ENCODE measurements at places on chromosomes 2 and 18. TPM values are rescaled to one million over a fixed set of nuclear protein-coding genes. Genes with fewer than 3 reads are reported as not detected.

- DNase-seq: no peak
These were observed 110.3 kb downstream of the NOL10 start for GRCh38 chr2:10579441-10579840.

- DNase-seq: no peak
These were observed 65.4 kb downstream of the EIF2AK3 start for GRCh38 chr2:88561646-88562388.

The TMEM237 gene
- 101 TPM for total RNA-seq

DNA sequence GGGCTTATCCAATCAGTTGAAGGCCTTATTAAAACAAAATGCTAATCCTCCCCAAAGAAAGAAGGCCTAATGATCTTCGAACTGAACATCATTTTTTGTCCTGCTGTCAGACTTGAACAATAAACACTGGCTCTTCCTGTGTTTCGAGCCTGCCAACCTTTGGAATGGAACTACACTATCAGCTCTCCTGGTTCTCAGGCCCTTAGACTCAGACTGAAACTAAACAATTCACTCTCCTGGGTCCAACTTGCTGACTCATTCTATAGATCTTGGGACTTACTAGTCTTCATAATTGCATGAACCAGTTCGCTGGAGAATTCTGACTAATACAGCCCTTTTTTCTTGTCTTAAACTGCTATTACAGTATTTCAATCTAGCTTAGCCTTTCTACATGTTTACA is 235.2 kb downstream of the LNPK start:
- DNase-seq: peak; percentile 9

- DNase-seq: no peak
These were observed 60.1 kb downstream of the KCNF1 start for GRCh38 chr2:10971888-10972260.

GRCh38 chr2:24682304-24682703 is 110.9 kb downstream of the PTRHD1 start:
- no peak for DNase-seq

GRCh38 chr2:45332567-45332966 is 278.5 kb downstream of the SRBD1 start:
- no peak for DNase-seq

DNA sequence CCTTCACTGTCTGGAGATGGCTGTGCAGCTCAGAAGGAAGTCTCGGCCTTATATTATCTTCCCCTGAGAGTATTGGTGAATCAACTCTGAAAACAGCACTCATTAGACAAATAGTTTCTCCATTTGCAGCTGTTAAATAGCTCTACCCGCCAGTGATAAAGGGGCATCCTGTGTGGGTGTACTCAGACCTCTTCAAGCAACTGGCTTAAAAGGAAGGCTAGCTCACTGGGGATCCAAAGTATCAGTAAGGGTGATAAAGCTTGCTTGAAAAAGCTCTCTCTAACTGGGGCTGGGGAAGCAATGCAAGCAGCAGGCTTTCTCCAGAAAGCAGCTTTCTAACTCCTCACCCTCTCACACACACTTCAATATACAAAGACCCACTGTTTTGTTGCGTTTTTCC is 64.9 kb upstream of the PSMD14 start:
- DNase-seq: no peak

The VSNL1 gene
- not detected for total RNA-seq

- DNase-seq: no peak
These were observed 4.3 kb downstream of the DHX57 start for GRCh38 chr2:38871432-38871831.

- DNase-seq: no peak
These were observed 18.6 kb upstream of the SKA1 start for GRCh38 chr18:50356036-50356945.

DNA sequence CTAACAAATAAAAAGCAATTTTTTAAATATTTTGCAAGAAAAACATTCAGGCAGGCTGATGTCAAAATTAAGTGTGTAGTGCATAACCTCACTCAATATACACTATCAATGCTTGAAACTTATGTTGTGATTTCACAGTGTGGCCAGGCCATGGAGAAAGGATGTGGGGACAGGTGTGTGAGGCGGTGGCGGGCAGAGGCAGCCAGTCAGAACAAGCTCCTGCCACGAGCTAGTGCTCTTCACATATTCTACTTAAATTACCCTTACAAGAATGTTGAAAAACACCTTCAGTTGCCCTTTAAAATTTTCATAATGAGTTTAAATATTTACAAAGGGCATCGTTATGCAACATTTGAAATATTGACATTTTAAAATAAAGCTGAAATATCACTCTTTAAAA is 43.2 kb downstream of the CYB5A start:
- no peak for DNase-seq

- DNase-seq: peak; percentile 61
These were observed 21.8 kb upstream of the RPIA start for GRCh38 chr2:88669482-88670214.

DNA sequence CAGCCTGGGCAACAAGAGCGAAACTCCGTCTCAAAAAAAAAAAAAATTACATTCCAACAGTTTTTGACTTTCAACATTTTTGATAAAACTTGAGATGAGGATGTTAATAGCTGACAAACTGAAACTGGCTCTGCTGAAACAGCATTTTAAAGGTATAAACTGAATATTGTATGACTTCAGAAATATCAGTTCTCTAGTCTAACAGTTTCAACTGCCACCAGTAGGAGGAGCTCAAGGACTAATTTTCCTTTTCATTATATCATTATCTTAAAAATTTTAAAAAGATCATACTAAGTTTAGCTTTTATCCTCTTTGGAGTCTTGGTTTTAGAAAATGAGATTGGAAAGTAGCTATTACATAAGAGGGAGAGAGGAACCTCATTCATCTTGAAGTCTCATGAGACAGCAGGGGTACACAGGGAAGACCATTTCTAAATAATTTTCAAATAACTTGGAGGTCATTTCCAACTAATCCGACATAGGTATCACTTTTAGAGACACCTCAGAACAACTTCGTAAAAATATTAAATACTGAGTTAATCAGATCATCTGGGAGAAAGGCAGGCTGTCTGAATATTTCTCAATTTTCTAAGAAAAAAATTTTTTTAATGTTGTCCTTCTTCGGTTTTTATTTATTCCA is 37.6 kb upstream of the MCM6 start:
- DNase-seq: peak; percentile 55

DNA sequence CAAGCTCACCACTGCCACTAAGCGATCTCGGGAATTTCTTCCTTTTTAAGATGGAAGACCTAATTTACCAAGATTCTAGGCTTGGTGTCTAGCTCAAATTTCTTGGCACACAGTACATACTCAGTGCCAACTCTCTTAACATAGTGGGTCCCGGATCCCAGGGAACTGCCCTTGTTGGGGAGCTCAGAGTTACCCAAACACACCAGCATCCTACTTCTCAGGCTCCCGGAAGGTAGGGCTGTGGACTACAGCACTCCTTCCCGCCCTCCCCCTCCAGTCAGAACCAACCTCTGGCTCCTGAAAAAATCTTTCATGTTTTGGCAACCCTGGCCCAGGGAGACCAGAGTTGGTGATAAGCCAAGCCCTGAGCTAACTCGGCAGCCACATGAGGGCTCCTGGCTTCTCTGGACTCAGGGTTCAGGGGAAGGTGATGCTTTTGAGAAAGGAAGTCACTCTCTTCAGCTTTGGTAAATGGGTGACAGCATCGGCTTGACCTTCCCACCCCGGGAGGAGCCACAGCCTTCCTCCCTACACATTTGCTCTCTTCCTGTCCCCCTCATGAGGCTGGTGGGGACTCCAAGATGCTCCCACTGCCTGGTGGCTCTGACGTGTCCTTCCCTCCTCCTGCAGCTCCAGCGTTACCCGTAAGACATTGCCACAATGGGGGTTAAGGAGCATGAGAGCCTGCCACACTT is 8.8 kb downstream of the ODC1 start:
- no peak for DNase-seq

- peak; percentile 80 for DNase-seq
These were observed 59.7 kb downstream of the EXOC6B start for GRCh38 chr2:72765997-72766609.

- no peak for DNase-seq
These were observed 196.0 kb downstream of the FHOD3 start for GRCh38 chr18:36493349-36494159.

GRCh38 chr2:231612109-231612455 is 19.4 kb downstream of the TEX44 start:
- DNase-seq: no peak

DNA sequence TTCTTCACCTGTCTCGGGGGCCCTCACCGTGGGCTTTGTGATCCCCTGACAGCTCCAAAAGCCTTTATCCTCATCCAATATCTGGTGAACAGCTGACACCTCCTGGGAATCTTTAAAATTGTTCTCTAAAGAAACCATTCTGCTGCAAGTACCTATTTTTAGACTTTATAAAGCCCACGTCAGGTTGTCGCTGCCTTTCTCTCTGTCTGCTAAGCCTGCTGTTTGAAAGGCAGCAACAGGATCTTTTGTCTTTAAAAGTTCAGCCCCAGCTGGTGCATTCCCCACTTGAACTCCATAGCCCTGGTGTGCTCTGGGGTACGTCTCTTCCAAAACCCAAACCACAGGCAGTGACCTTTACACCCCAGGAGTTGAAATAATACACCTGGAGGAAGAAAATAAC is 145.0 kb downstream of the NEDD4L start:
- no peak for DNase-seq

- no peak for DNase-seq
These were observed 51.8 kb upstream of the STAT1 start for GRCh38 chr2:191065785-191066184.

- DNase-seq: no peak
These were observed 18.6 kb downstream of the MBOAT2 start for GRCh38 chr2:8984855-8985254.

- DNase-seq: no peak
These were observed 157.5 kb downstream of the FSIP2 start for GRCh38 chr2:185895828-185896693.

GRCh38 chr2:183495589-183496267 is 371.5 kb downstream of the NUP35 start:
- DNase-seq: no peak

DNA sequence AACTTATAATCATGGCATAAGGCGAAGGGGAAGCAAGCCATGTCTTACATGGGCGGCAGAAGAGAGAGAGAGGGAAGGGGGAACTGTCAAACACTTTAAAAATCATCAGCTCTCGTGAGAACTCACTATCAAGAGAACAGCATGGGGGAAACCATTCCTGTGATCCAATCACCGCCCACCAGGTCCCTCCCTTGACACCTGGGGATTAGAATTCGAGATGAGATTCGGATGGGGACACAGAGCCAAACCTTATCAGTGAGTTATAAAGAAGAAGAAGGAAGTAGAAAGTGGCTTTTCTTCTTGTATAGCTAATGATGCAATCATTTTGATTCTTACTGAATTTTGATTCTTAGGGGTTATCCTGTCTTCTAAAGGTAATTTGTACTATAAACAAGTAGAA is 51.4 kb downstream of the SMCHD1 start:
- no peak for DNase-seq

DNA sequence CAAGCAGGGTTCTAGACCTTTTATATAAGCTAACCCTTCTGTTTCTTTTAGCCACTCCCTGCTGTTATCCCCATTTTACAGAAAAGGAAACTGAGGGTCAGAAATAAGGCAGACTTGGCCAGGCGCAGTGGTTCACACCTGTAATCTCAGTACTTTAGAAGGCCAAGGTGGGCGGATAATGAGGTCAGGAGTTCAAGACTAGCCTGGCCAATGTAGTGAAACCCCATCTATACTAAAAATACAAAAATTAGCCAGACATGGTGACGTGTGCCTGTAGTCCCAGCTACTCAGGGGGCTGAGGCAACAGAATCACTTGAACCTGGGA is 14.3 kb downstream of the RUFY4 start:
- DNase-seq: no peak

The SLC11A1 gene
- not detected for total RNA-seq

The CSRNP3 gene
- total RNA-seq: 4.0 TPM

The TUBB8B gene
- not detected for total RNA-seq

- no peak for DNase-seq
These were observed at the start of gene KCNG2 for GRCh38 chr18:79797518-79798345. Gene KCNG2 (plus strand): TSS chr18:79797938. CDS start chr18:79863668, 65,730 bp downstream.

DNA sequence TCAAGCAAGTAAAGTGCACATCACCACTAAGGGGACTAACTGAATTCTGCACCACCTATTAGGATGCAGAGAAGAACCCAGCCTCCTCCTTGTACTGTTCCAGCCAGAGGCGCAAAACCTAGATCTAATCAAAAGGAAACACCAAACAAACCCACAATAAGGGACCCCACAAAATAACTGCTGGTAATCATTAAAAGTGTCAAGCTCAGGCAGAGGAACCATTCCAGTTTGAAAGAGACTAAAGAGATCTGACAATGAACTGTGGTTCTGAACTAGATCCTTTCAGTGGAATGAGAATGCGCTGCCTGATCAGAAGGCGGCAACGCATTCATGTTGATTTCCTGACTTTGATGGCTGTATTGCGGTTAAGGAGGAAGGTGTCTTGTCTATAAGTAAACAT is 16.8 kb downstream of the HDLBP start:
- no peak for DNase-seq

The SPDYA gene
- total RNA-seq: not detected

The MATN3 gene
- 13.4 TPM for total RNA-seq

Data from A172 (cell line).